ENCODE measurements at places on chromosomes 11 and 22. TPM values are rescaled to one million over a fixed set of nuclear protein-coding genes. Genes with fewer than 3 reads are reported as not detected.

Gene LIPT2
- total RNA-seq: 3.5 TPM

Gene SCN3B
- not detected for total RNA-seq

Gene OR10A2
- not detected for total RNA-seq

Gene OR51B5
- not detected for total RNA-seq

Gene PTPRCAP
- total RNA-seq: 151 TPM

Gene PRR33
- total RNA-seq: 0.11 TPM

Gene AGBL2
- total RNA-seq: 3.4 TPM

Gene ABTB2
- 6.2 TPM for total RNA-seq

Gene FAM83F
- 0.42 TPM for total RNA-seq

Gene KCNQ1OT1
- 0.21 TPM for total RNA-seq

Gene BRD1
- 31.2 TPM for total RNA-seq

Gene MMP3
- not detected for total RNA-seq

Gene MDK
- total RNA-seq: 1.6 TPM

Gene OR52N4
- 0.21 TPM for total RNA-seq

Gene KRTAP5-8
- total RNA-seq: not detected

Gene SCO2
- 4.1 TPM for total RNA-seq

Gene P2RY6
- total RNA-seq: not detected

Gene OTOG
- total RNA-seq: not detected

Gene RASD2
- total RNA-seq: not detected
